ENCODE measurements at places on chromosomes 6 and 20. TPM values are rescaled to one million over a fixed set of nuclear protein-coding genes. Genes with fewer than 3 reads are reported as not detected.

DNA sequence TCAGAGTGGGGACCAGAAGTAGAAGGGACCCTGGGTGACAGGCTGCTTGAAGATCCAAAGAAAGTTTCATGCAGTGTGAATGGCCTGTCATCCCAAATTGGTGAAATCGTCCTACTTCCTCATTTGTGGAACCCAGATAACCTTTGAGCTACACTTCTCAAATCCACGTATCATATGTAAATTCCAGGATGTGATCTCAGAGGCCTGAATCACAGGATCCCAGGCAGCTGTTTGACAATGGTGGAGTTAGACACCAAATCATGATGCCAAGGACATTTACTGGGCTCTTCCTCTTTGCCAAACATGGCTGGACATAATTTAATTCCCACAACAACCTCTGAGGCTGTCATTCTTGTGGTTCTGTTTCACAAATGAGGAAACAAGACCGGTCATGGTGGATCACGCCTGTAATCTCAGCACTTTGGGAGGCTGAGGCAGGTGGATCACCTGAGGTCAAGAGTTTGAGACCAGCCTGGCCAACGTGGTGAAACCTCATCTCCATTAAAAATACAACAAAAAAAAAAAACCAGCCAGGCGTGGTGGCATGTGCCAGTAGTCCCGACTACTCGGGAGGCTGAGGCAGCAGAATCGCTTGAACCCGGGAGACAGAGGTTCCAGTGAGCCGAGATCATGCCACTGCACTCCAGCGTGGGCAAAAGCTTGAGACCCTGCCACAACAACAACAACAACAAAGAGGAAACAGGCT lies 39.9 kb upstream of the TTPAL start:
- DNase-seq, result no peak

DNA sequence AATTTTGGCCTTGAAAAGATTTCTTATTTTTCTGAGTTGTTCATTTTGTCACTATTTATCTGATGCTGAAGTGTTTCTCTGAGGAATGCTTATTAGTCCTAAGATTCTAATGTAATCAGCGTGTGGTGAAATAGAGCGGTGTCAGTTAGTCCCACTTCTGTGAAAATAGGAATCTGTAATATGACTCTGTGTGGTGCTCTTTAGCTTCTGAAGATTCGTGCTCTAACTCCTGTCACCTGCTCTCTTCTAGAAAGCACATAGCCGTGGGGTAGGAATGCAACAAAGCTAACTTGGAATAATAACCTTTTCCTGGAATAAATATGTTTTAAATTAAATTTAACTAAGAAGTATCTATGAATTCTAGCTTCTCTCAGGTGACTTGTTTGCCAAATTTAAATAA lies 90.4 kb downstream of the BCKDHB start:
- no peak for DNase-seq

DNA sequence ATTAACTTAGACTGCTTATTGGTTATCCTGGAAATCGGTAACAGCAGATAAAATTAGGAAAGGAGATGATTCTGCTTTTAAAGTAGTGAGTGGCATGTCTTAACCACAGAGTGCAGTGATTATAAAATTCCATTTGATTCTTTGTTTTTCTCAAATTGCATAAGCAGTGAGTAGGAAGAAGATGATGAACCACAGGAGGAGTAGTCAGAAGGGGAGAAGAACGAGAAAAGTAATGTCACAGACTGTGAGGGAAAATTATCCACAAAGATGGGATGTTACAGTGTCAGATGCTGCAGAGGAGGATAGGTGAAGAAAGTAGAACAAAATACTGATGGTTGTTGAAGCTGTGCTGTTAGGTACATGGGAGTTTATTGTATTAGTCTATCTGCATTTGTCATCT lies 63.0 kb downstream of the ITCH start:
- DNase-seq, result no peak

DNA sequence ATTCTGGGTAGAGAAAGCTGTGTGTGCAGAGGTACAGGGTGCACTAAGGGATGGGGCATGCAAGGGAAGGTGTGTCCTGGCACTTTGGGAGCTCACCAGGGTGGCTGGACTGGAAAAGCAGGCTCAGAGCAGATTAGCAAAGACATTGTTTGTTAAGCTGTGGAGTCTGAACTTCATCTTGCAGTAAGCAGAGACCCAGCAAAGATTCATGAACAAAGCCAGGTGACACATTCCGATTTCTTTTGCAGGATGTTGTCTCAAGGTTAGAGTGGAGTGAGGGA lies 28.8 kb downstream of the DUSP22 start:
- DNase-seq, result no peak

- DNase-seq, result no peak
Measured at GRCh38 chr6:57033228-57033627, 13.3 kb upstream of the KIAA1586 start.

Gene SSTR4
- total RNA-seq, result not detected

Gene PNLDC1
- not detected for total RNA-seq

Gene DSP
- total RNA-seq, result 67.6 TPM

All from ureter (tissue), 1 donor.